ENCODE measurements at places on chromosomes 12 and 14. TPM values are rescaled to one million over a fixed set of nuclear protein-coding genes. Genes with fewer than 3 reads are reported as not detected.

Gene TC2N
- total RNA-seq = 25.4 TPM

- peak overlapping the region; percentile 87 for H3K27ac ChIP-seq
- no peak overlapping the region for H3K4me3 ChIP-seq
- H3K27me3 ChIP-seq = no peaks in the 10 kb centered on the region
- no peaks in the 10 kb centered on the region for H3K36me3 ChIP-seq
Measured at GRCh38 chr12:19848421-19848820, 409.1 kb downstream of the AEBP2 start.

DNA sequence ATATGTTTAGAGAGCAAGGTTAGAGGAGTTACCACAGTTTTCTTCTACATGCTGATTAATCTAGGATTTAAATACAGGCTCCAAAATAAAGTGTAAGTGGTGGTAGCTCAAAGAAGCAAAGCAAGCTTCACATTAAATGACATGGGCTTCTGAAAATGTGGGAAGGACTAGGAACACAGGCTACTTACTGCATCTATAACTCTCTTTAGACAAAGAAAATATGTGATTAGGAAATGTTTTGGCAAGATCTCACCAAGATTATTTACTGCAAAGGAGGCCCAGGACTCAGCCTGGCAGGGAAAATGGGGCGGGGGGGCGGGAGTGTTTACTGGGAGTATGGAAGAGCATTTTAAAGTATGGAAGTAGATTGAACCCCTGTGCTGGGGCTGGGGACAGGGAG lies 39.4 kb downstream of the ETV6 start:
- no peak overlapping the region for H3K4me3 ChIP-seq
- DNase-seq = no peak
- H3K27ac ChIP-seq = no peak overlapping the region

Gene MYO1H
- total RNA-seq = not detected

Gene PROX2
- total RNA-seq = not detected

Gene MANSC4
- 0.48 TPM for total RNA-seq

Gene ZNF891
- total RNA-seq = 8.5 TPM

- H3K27ac ChIP-seq = no peak overlapping the region
- H3K4me1 ChIP-seq = no peaks in the 10 kb centered on the region
- no peak for DNase-seq
- no peak overlapping the region for H3K4me3 ChIP-seq
- no peaks in the 10 kb centered on the region for H3K36me3 ChIP-seq
Measured at GRCh38 chr14:33580841-33581240, 370.0 kb downstream of the EGLN3 start.

- no peak for DNase-seq
- no peaks in the 10 kb centered on the region for H3K4me1 ChIP-seq
- H3K27ac ChIP-seq = no peak within 1 kb of the TSS
- H3K36me3 ChIP-seq = no peaks in the 10 kb centered on the region
- no peaks in the 10 kb centered on the region for H3K27me3 ChIP-seq
Measured at GRCh38 chr12:86256163-86256562, at the start of gene MGAT4C. TSS of gene MGAT4C (minus strand) at chr12:86256391.

Gene KRT2
- total RNA-seq = not detected

Gene RAB2B
- 8.5 TPM for total RNA-seq

DNA sequence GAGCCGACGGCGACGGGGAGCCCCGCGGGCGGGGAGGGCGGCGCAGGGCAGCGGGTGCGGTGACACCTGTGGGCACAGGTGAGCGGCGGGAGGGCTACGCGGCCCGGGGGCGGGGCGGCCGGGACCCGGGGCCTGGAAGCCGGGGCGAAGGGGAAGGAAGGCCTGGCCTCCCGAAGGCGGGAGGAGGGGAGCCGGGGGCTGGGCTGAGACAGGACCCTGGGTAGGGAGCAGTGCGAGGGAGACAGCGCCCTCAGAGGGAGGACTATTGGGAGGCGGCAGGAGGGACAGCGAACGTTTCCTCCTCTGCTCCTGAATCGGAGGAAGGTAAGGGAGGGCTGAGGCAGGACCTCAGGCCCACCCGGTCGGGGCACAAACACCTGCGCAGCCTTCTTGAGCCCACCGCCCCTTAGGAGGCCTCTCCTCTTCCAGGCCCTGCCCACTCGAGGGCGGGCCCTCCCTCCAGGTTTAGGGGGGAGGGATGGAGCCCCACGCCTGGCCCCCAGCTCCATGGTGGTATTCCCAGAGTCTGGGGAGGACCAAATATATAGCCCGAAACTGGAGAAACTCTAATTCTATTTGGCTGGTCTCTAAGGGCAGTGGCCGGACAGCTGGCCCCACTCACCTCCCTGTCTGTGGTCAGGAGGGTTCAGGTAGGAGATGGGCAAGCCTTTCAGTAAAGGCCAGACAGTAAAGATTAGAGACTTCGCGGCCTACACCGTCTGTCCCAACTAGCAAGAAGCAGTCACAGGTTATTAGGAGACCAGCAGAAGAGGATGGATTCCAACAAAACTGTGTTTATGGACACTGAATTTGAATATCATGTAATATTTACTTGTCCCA lies 509 bp downstream of the PLEKHG6 start:
- H3K27ac ChIP-seq = no peak overlapping the region
- H3K27me3 ChIP-seq = peaks cover 5% of the 10 kb centered on the region
- no peak overlapping the region for H3K4me3 ChIP-seq
- H3K36me3 ChIP-seq = no peaks in the 10 kb centered on the region
- H3K4me1 ChIP-seq = peaks cover 9% of the 10 kb centered on the region
- no peak for DNase-seq

- no peak for DNase-seq
- H3K27ac ChIP-seq = no peak overlapping the region
- no peaks in the 10 kb centered on the region for H3K36me3 ChIP-seq
- no peak overlapping the region for H3K4me3 ChIP-seq
- no peaks in the 10 kb centered on the region for H3K4me1 ChIP-seq
Measured at GRCh38 chr14:75800792-75801191, 139.7 kb downstream of the TTLL5 start.

GRCh38 chr12:32970465-32971110 lies 74.0 kb upstream of the PKP2 start:
- H3K4me3 ChIP-seq = no peak overlapping the region
- H3K4me1 ChIP-seq = no peaks in the 10 kb centered on the region
- no peak overlapping the region for H3K27ac ChIP-seq
- no peaks in the 10 kb centered on the region for H3K27me3 ChIP-seq
- no peaks in the 10 kb centered on the region for H3K36me3 ChIP-seq

DNA sequence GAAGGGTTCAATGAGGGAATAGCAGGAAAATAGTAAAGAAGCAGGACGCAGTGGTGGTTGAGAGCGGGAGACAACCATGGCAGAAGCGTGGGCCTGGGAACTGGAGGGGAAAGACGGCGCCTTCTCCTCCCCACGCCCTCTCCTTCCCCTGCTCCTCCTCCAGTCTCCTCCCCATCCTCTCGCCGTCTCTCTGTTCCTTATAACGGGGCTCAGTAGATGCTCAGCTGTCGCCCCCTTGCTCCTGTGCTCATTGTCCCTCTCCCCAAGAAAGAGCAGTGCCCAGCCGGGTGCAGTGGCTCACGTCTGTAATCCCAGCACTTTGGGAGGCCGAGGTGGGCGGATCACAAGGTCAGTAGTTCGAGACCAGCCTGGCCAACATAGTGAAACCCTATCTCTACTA lies 142.0 kb downstream of the BCL11B start:
- H3K36me3 ChIP-seq = no peaks in the 10 kb centered on the region
- H3K4me3 ChIP-seq = no peak overlapping the region
- DNase-seq = no peak
- no peak overlapping the region for H3K27ac ChIP-seq
- H3K27me3 ChIP-seq = no peaks in the 10 kb centered on the region

- H3K36me3 ChIP-seq = no peaks in the 10 kb centered on the region
- H3K27ac ChIP-seq = no peak overlapping the region
- no peaks in the 10 kb centered on the region for H3K27me3 ChIP-seq
- H3K4me3 ChIP-seq = no peak overlapping the region
- no peak for DNase-seq
Measured at GRCh38 chr12:13060581-13060980, 16.4 kb downstream of the FAM234B start.

DNA sequence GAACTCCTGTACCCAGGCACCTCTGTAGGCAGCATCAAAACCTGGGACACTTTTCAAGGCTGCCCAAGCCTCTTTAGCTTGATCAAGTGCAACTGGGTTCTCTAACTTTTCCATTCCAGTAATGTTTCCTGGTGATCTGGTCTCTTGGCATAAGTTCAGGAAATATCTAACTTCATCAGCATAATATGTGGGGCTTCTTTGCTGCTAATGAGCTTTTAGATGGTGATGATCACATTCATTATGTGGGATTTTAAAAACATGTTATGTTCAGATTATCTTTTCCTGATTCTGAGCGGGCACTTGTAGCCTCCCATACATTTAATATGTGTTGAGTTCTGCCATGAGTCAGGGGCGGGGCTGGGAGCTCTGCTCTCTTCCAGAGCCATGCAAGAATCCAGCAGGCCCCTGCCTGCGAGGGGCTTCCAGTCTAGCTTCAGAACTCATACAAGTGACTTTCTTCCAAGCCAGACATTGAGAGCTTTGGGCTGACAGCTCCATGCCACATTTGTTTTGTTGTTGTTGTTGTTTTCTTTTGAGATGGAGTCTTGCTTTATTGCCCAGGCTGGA lies 39.5 kb upstream of the RIN3 start:
- no peaks in the 10 kb centered on the region for H3K27me3 ChIP-seq
- no peak overlapping the region for H3K27ac ChIP-seq
- no peaks in the 10 kb centered on the region for H3K4me1 ChIP-seq
- H3K4me3 ChIP-seq = no peak overlapping the region
- DNase-seq = no peak
- H3K36me3 ChIP-seq = no peaks in the 10 kb centered on the region

DNA sequence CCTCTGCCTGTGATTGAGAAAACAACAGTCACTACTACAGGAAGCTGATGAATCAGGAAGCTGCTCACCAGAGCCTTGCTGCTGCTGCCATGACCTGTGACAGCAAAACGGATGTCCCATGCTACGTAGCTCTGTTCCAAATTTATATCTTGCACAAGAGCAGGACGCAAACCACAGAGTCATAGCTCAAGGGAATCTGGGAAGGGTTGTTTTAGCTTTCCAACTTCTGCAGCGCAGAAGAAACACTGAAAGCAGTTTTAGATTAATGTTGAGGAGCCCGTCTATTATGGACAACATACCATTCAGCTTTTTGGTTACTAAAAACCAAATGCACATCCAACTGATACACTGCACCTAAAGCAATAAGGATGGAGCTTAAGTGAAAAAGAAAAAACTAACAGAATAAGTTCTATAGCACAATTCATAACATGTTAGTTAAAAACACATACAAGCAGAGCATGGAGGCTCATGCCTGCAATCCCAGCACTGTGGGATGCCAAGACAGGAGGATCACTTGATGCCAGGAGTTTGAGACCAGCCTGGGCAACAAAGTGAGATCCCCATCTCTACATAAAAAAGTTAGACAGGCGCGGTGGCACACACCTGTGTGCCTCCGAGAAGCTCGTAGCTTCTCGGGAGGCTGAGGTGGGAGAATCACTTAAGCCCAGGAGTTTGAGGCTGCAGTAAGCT lies 1.7 kb upstream of the ANKRD33 start:
- no peak overlapping the region for H3K4me3 ChIP-seq
- H3K27me3 ChIP-seq = no peaks in the 10 kb centered on the region
- DNase-seq = peak; percentile 88
- H3K27ac ChIP-seq = peak overlapping the region; percentile 73

GRCh38 chr14:21748869-21749303 lies 75.3 kb upstream of the OR4E1 start:
- H3K27ac ChIP-seq = no peak overlapping the region
- no peak overlapping the region for H3K4me3 ChIP-seq
- H3K27me3 ChIP-seq = no peaks in the 10 kb centered on the region
- peak; percentile 23 for DNase-seq

DNA sequence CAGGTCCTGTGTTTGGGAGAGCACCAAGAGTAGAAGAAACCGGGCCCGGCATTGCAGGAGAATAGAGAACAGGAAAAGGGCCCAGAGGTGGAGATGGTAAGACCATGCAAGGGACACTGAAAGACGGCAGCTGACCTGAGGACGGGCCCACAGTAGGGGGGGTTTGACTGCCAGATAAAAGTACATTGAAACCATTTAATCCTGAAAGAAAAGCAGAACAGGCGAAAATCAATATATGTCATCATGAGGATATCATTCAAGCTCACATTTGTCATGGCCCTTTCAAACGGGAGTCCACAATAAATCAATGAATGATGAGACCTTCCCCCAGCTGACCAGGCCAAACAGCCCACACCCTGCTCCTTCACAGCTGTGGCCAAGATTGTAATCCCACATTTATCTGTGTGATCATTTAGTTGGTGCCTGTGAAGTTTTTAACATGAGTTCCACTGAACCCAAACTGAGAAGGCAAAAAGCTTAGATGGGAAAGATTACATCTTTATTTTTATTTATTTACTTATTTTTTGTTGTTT lies 39.5 kb downstream of the E2F7 start:
- no peaks in the 10 kb centered on the region for H3K4me1 ChIP-seq
- no peak overlapping the region for H3K4me3 ChIP-seq
- H3K36me3 ChIP-seq = no peaks in the 10 kb centered on the region
- no peak overlapping the region for H3K27ac ChIP-seq
- H3K27me3 ChIP-seq = no peaks in the 10 kb centered on the region

DNA sequence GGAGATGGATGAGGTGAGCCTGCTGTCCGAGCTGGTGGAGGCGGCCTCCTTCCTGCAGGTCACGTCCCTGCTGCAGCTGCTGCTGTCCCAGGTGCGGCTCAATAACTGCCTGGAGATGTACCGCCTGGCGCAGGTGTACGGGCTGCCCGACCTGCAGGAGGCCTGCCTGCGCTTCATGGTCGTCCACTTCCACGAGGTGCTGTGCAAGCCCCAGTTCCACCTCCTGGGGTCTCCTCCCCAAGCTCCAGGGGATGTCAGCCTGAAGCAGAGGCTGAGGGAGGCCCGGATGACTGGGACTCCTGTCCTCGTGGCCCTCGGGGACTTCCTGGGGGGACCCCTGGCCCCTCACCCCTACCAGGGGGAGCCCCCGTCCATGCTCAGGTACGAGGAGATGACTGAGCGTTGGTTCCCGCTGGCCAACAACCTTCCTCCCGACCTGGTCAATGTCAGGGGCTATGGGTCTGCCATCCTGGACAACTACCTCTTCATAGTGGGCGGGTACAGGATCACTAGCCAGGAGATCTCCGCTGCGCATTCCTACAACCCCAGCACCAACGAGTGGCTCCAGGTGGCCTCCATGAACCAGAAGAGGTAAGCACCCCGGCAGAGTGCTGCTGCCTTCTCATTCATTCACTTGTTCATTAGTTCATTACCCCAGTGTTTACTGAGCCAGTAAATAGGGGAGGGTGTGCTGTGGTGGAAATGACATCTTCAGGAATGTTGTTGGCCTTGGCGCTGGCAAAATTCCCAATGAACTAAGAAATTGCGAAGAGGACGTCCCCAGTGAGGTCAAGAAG lies 774 bp upstream of the MANSC4 start:
- DNase-seq = peak; percentile 29
- H3K4me1 ChIP-seq = no peaks in the 10 kb centered on the region
- no peaks in the 10 kb centered on the region for H3K27me3 ChIP-seq
- H3K27ac ChIP-seq = peak overlapping the region; percentile 88
- H3K4me3 ChIP-seq = peak overlapping the region; percentile 65
- no peaks in the 10 kb centered on the region for H3K36me3 ChIP-seq

Gene CLEC4A
- total RNA-seq = not detected

Gene MIP
- total RNA-seq = not detected

Gene FGF6
- not detected for total RNA-seq

Gene SERPINA9
- not detected for total RNA-seq

GRCh38 chr12:53267306-53267998 lies 647 bp upstream of the ESPL1 start:
- H3K4me3 ChIP-seq = peak overlapping the region; percentile 44
- no peaks in the 10 kb centered on the region for H3K36me3 ChIP-seq
- H3K4me1 ChIP-seq = no peaks in the 10 kb centered on the region
- H3K27ac ChIP-seq = peak overlapping the region; percentile 26
- H3K27me3 ChIP-seq = no peaks in the 10 kb centered on the region
- DNase-seq = no peak

Measured in uterus (tissue), 4 donors.